ENCODE measurements at places on chromosomes 2 and 18. TPM values are rescaled to one million over a fixed set of nuclear protein-coding genes. Genes with fewer than 3 reads are reported as not detected.

DNA sequence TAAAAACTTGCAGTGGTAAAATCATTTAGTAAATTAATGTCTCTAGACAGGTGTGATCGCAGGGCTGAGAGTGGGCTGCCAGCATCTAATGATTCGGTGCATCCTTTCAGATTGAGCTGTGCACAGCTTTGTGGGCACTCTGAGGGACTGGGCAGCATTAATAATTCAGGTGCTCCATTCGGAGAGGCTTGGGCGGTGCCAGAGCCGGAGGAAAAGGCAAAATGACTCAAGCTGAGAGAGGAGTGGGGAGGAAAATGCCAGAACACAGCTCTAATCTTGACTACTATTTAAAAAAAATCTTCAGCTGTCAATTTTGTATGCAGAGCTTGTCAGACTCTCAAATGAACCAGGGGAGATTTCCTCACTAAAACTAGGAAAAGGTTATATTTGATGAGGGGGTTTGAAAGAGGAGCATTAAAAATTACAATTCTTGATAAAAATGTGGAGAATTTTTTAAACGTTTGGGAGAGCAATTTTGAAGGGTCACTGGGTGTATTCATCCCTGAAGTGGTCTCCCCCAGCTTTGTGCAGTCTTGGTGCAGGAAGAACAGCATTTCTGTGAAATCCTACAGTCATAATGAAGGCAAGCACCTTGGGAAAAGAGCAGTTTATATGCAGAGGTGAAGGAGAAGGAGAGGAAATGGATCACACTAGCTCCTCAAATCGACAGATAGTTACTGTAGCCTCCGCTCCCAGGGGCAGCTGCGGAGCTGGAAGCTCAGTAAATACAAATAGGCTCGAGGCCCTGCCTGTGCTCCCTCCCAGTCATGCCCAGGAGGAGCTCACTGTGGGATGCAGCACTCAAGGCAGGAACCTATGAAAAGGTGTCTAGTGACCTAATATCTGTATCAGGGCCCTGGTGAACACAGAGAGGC lies 535.4 kb upstream of the RAB6C start:
- no peak overlapping the region for H3K27ac ChIP-seq
- H3K27me3 ChIP-seq: no peaks in the 10 kb centered on the region
- DNase-seq: no peak
- no peaks in the 10 kb centered on the region for H3K4me1 ChIP-seq
- H3K36me3 ChIP-seq: no peaks in the 10 kb centered on the region

GRCh38 chr2:127134235-127134634 lies 27.3 kb upstream of the BIN1 start:
- no peaks in the 10 kb centered on the region for H3K36me3 ChIP-seq
- no peaks in the 10 kb centered on the region for H3K4me1 ChIP-seq
- no peak overlapping the region for H3K4me3 ChIP-seq
- H3K27me3 ChIP-seq: no peaks in the 10 kb centered on the region
- no peak overlapping the region for H3K27ac ChIP-seq
- no peak for DNase-seq

DNA sequence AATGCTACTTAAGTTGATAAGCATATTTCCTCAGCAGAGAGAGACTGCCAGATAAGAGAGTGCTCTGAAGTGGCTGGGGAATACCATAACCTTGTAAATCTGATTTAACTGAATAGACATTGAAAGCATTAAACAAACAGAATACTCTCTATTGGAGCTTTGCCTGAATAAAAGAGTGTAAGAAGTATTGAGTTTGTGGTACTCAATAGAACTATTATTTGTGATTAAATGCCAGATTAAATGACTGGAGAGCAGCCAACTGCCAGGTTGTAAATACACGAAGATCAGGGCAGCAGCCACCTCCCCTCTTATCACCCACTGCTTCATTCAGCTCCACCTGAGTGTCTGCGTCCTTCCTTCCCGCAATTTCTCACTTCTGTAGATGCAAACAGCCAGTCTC lies 373.6 kb downstream of the DCDC2C start:
- H3K27ac ChIP-seq: no peak overlapping the region
- no peaks in the 10 kb centered on the region for H3K27me3 ChIP-seq
- no peaks in the 10 kb centered on the region for H3K36me3 ChIP-seq
- no peaks in the 10 kb centered on the region for H3K4me1 ChIP-seq
- no peak overlapping the region for H3K4me3 ChIP-seq
- DNase-seq: no peak

- no peaks in the 10 kb centered on the region for H3K36me3 ChIP-seq
- no peaks in the 10 kb centered on the region for H3K4me1 ChIP-seq
- no peaks in the 10 kb centered on the region for H3K27me3 ChIP-seq
- no peak overlapping the region for H3K4me3 ChIP-seq
- no peak for DNase-seq
- H3K27ac ChIP-seq: no peak overlapping the region
Observed at GRCh38 chr18:10293966-10294365, 160.5 kb upstream of the APCDD1 start.

DNA sequence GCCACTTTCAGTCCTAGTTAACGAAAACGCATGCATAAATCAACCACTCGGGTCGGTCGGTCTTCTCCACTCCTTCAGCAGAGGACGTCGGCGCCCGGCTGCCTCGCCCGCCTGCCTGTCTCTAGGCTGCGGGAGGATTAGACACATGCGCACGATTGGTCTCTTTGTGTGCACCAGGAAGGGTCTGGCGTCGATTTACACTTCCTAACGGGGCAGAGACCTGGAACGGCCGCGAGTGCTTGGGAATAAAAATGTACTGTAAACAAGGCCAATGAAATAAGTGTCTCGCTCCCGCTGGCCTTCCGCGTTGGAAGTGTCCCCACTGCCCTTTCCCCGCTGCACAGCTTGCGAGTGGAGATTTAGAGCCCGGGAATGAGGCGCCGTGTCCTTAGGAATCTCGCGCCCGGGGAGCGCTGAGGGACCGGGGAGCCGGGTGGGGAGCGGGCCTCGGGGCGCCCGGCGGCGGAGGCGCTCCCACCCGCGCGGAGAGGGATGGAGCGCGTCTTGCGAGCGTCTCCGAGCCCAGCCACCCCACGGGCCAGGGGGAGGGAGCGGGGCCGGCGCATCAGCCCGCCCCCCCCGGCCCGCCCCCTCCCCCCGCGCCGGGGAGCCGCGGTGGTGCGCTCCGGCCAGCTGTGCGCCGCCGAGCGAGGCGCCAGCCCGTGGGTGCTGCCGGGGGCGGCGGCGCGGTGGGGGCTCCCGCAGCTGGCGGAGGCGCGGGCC lies at the start of gene DOK6:
Gene DOK6 (plus strand): TSS at position 636 of the 723 bp plus-strand sequence.
- peak within 1 kb of the TSS; percentile 28 for H3K27ac ChIP-seq
- peak; percentile 84 for DNase-seq
- peaks cover 44% of the 10 kb centered on the region for H3K27me3 ChIP-seq
- peak within 1 kb of the TSS; percentile 56 for H3K4me3 ChIP-seq

- no peak overlapping the region for H3K4me3 ChIP-seq
- H3K27ac ChIP-seq: no peak overlapping the region
- H3K4me1 ChIP-seq: peaks cover 6% of the 10 kb centered on the region
- no peak for DNase-seq
Observed at GRCh38 chr2:3730646-3731045, 27.3 kb downstream of the DCDC2C start.

- H3K27me3 ChIP-seq: no peaks in the 10 kb centered on the region
- H3K4me1 ChIP-seq: no peaks in the 10 kb centered on the region
- DNase-seq: no peak
- no peak overlapping the region for H3K27ac ChIP-seq
- no peak overlapping the region for H3K4me3 ChIP-seq
- no peaks in the 10 kb centered on the region for H3K36me3 ChIP-seq
Observed at GRCh38 chr2:95012881-95013550, 12.5 kb upstream of the MAL start.

- no peak overlapping the region for H3K27ac ChIP-seq
- DNase-seq: no peak
- H3K27me3 ChIP-seq: no peaks in the 10 kb centered on the region
- H3K36me3 ChIP-seq: no peaks in the 10 kb centered on the region
Observed at GRCh38 chr2:143282684-143283083, 153.5 kb downstream of the ARHGAP15 start.

DNA sequence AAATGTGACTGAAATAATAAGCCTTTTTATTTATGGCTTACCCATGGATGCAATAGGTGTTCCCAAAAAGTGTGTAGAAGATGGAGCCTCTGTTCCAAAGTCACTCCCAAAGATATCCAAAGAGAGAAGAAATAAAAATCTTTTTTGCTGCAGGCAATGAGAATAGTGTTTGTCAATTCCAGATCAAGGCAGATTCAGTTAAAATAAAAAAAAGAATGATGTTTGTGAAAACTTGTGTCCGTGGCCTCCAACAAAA lies 43.9 kb downstream of the COMMD1 start:
- H3K4me1 ChIP-seq: peaks cover 9% of the 10 kb centered on the region
- no peak overlapping the region for H3K27ac ChIP-seq
- DNase-seq: no peak
- no peak overlapping the region for H3K4me3 ChIP-seq
- no peaks in the 10 kb centered on the region for H3K27me3 ChIP-seq

GRCh38 chr18:27695503-27695902 lies 481.4 kb downstream of the CDH2 start:
- H3K27me3 ChIP-seq: no peaks in the 10 kb centered on the region
- H3K4me3 ChIP-seq: no peak overlapping the region
- no peak overlapping the region for H3K27ac ChIP-seq
- no peaks in the 10 kb centered on the region for H3K36me3 ChIP-seq

GRCh38 chr2:140891614-140892212 lies 1239.1 kb downstream of the LRP1B start:
- no peaks in the 10 kb centered on the region for H3K4me1 ChIP-seq
- H3K27me3 ChIP-seq: no peaks in the 10 kb centered on the region
- H3K4me3 ChIP-seq: no peak overlapping the region
- no peaks in the 10 kb centered on the region for H3K36me3 ChIP-seq
- no peak for DNase-seq
- H3K27ac ChIP-seq: no peak overlapping the region

DNA sequence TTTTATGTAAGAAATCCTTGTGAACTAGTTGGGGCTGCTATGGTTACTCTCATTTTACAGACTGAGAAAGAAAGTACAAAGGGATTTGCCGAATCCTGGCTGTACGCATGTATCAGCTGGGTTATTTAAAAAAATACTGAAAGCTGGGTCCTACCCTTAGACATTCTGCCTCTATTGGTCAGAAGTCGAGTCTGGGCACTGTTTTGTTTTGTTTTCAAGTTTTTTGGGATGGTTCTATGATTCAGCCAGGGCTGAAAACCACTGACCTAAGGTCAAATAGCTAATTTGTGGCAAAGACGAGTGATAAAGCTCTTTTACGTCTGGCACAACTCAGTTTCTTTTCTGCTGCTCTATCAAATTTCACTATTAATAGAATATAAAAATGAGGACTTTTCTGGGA lies 5.9 kb upstream of the SLC8A1 start:
- no peak overlapping the region for H3K4me3 ChIP-seq
- H3K27me3 ChIP-seq: peaks cover 7% of the 10 kb centered on the region
- no peaks in the 10 kb centered on the region for H3K4me1 ChIP-seq
- no peaks in the 10 kb centered on the region for H3K36me3 ChIP-seq

DNA sequence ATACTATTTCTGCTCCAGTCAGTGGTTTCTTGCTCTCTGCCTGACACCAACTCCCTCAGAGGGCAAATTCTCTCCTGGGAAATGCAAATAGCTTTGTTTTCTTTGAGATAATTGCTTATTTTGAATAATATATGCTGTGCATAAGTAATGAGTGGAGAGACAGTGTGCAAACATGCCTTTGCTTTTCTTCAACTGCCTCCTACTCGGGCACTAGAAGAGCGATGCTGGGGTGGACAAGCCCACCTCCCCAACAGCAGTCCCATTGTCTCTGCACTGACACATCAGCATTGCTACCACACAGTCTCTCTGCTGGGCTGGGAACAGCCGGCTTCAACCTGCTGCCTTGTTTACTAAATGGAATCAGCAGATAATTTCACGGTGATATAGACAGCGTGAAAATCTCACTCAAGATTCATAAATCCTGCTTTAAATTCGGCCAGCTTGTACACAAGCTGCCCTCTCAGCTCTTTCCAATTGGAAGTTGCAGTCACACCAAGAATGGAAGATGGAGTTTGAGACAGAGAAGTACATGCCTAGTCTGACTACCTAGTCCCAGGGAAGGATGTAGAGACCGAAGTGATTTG lies 694.5 kb downstream of the TDRD15 start:
- DNase-seq: no peak
- no peak overlapping the region for H3K4me3 ChIP-seq
- H3K4me1 ChIP-seq: no peaks in the 10 kb centered on the region
- no peaks in the 10 kb centered on the region for H3K27me3 ChIP-seq
- no peak overlapping the region for H3K27ac ChIP-seq

- no peak for DNase-seq
- H3K27me3 ChIP-seq: no peaks in the 10 kb centered on the region
- no peaks in the 10 kb centered on the region for H3K4me1 ChIP-seq
- H3K4me3 ChIP-seq: no peak overlapping the region
Observed at GRCh38 chr2:177024765-177025164, 187.8 kb upstream of the HNRNPA3 start.

DNA sequence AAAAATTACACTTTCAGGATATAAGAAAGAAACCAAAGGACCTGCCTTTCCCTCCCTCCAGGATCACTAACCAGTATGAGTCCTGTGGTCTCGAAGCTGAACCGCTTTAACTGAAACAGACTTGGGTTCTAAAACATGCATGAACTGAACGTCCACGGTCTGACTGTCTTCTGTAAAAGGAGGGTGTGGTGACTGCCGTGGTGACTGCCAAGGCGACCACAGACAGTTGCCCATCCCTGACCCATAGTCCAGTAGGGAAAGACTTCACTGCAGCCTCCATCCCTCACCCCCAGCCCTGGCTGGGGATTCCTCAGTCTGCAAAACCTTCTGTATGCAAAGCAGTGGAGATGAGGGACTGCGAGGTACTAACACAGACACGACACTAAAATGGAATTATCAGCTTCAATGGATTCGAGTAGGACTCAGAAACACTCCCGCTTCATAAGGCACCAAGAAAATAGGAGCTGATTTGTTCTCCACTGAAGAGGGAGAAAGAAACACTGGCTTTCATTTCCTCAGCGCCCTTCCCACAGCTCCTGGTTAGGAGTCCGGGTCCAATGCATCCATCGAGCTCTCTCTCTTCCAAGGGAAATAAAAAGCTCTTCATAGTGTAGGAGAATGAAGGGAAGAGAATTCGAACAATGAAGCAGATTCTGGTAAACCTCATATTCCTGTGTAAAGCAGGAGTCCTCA lies 197.2 kb downstream of the HDAC4 start:
- no peak overlapping the region for H3K27ac ChIP-seq
- H3K36me3 ChIP-seq: no peaks in the 10 kb centered on the region
- DNase-seq: no peak
- H3K27me3 ChIP-seq: no peaks in the 10 kb centered on the region

Gene LRRTM1
- 0.33 TPM for polyA plus RNA-seq

Gene CTIF
- polyA plus RNA-seq: 32.2 TPM

Gene CHMP1B
- polyA plus RNA-seq: 42.0 TPM

Gene CNNM4
- 1.4 TPM for polyA plus RNA-seq

Gene HOXD12
- polyA plus RNA-seq: not detected

Gene SPHKAP
- polyA plus RNA-seq: not detected

Gene UNC80
- 0.08 TPM for polyA plus RNA-seq
